ENCODE measurements at places on chromosomes 16 and 17. TPM values are rescaled to one million over a fixed set of nuclear protein-coding genes. Genes with fewer than 3 reads are reported as not detected.

KRT17 gene
- 16.0 TPM for polyA plus RNA-seq

PLA2G15 gene
- polyA plus RNA-seq = 12.2 TPM

FOXF1 gene
- polyA plus RNA-seq = 1.4 TPM

TPSB2 gene
- not detected for polyA plus RNA-seq

LRRC75A gene
- 38.0 TPM for polyA plus RNA-seq

TM4SF5 gene
- not detected for polyA plus RNA-seq

CEP20 gene
- 20.1 TPM for polyA plus RNA-seq

CA7 gene
- 2.3 TPM for polyA plus RNA-seq

ARHGDIG gene
- 83.1 TPM for polyA plus RNA-seq

AOC2 gene
- polyA plus RNA-seq = 0.31 TPM

KRTAP4-5 gene
- polyA plus RNA-seq = not detected

G6PC1 gene
- not detected for polyA plus RNA-seq

NOTUM gene
- 1.0 TPM for polyA plus RNA-seq

STAT5A gene
- 8.5 TPM for polyA plus RNA-seq

TMEM170A gene
- polyA plus RNA-seq = 11.5 TPM

SHISA6 gene
- 3.2 TPM for polyA plus RNA-seq

DYNLRB2 gene
- polyA plus RNA-seq = 7.0 TPM

PIRT gene
- 1.6 TPM for polyA plus RNA-seq

CCL14 gene
- polyA plus RNA-seq = 4.4 TPM

KCNJ12 gene
- polyA plus RNA-seq = 2.9 TPM

MNT gene
- polyA plus RNA-seq = 17.4 TPM

FOXJ1 gene
- polyA plus RNA-seq = 2.4 TPM

FAM83G gene
- polyA plus RNA-seq = 6.8 TPM

NPIPB12 gene
- polyA plus RNA-seq = 8.4 TPM

All from brain (organoid and tissue), 16 donors.